ENCODE measurements at places on chromosomes 2 and 18.

- no peak for DNase-seq
Observed at GRCh38 chr2:172242961-172243360, 140.3 kb upstream of the DLX2 start.

- no peak for DNase-seq
Observed at GRCh38 chr18:8863427-8863826, 158.1 kb downstream of the MTCL1 start.

DNA sequence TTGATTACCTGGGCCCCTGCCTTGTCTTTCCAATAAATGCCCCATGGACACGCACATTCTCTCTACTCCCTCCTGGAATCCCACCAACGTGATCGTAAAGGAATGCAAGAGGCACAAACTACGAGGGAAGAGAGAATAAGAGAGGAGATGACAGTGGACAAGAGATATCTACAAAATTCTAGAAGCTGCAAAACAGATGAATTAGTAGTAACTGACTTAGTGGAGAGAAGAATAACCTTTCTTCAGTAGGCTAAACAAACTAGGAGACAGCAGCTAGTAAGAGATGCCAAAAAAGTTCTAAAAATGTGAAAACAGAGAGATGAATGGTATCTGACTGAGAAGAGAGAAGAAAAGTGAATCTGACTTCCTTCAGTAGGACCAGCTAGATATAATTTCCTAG is 43.5 kb upstream of the MYCN start:
- DNase-seq: no peak

GRCh38 chr2:140440815-140441214 is 1660.6 kb upstream of the NXPH2 start:
- no peak for DNase-seq

- no peak for DNase-seq
Observed at GRCh38 chr2:97691166-97691565, 21.7 kb downstream of the C2orf92 start.

DNA sequence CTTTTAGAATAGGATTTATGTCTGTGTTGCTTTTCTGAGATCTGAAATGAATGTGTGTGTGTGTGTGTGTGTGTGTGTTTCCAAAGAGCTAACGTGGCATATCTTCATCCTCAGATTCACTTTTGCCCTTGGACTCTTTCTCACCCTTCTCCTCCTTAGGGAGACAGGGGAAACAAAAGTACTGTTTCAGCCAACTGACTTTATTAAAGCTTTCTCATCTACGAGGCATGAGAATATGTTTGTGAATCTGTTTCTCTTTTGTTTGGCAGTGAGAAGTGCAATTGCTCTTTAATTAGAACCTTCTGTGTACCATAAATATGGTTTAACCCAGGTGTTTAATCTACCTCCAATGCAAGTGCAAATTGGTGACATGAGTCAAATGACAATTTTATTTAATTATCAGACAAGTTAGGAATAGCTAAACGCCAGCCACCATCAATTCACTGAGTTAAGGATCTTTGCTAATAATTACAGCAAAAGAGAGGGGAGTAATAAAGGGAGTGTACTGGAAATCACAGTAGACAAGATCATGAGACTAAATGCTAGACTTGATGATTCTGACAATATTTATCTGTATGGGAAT is 186.4 kb upstream of the COL3A1 start:
- no peak for DNase-seq

GRCh38 chr18:42954887-42955286 is 160.6 kb downstream of the RIT2 start:
- no peak for DNase-seq

DNA sequence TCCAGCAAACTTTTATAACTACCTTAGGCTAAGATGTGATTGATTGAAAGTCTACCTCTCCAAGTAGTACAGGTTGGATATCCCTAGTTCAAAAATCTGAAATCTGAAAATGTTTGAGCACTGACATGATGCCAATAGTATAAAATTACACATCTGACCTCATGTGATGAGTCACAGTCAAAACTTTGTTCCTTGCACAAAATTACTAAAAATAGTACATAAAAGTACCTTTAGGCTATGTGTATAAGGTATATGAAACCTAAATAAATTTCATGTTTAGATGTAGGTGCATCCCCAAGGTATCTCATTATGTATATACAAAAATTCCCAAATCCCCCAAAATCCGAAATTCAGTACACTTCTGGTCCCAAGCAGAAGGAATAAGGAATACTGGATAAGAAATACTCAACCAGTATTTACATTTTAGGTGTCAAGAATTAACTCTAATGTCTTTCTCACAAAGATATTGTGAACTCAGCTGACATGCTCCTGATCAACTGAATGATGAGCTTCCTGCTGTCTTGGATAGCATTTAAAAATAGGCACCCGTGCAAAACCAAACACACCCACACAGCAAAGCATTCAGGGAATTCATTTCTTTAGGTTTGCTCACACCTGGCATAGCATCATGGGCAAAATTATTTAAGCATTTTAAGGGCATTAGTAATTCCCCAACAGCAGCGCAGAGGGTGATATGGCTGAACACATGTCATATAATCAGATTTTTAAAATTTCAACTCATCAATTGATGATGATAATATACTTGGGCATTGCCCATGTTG is 497.4 kb upstream of the MEIS1 start:
- DNase-seq: no peak

- no peak for DNase-seq
Observed at GRCh38 chr2:192887337-192887736, 692.6 kb upstream of the TMEFF2 start.

DNA sequence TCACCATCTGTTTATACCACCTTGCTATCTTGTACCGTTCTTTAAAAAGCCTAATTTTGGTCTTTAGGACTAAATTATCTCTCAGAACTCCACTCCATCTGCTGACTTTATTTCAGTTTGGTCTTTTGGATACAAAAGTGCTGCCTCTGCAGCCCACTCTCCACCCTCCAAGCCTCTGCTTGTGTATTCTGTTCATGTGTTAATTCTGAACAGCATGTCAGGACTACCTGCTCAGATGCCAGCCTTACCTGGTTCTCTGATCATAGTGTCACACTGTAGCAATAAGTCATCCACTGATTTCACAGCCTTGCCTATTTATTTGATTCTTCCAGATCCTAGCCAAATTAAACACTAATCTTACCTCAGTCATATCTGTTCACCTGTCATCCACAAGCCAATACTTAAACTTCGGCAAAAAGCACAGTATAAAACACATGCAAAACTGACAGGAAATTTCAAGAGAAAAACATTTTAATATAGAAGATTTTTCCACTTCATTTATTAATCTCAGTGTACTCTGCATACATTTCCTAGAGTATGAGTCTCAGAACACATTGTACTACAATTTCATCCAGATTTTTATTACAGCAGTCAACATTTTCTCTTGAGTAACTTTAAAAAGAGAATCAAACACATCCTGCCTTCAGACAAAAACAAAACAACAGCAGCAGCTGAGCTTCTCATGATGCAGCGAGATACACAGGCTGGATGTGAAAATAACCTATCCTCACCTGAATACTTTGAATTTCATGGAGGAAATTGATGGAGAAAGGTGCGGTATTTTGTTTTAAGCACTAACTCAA is 64.9 kb downstream of the PPP1R1C start:
- no peak for DNase-seq

DNA sequence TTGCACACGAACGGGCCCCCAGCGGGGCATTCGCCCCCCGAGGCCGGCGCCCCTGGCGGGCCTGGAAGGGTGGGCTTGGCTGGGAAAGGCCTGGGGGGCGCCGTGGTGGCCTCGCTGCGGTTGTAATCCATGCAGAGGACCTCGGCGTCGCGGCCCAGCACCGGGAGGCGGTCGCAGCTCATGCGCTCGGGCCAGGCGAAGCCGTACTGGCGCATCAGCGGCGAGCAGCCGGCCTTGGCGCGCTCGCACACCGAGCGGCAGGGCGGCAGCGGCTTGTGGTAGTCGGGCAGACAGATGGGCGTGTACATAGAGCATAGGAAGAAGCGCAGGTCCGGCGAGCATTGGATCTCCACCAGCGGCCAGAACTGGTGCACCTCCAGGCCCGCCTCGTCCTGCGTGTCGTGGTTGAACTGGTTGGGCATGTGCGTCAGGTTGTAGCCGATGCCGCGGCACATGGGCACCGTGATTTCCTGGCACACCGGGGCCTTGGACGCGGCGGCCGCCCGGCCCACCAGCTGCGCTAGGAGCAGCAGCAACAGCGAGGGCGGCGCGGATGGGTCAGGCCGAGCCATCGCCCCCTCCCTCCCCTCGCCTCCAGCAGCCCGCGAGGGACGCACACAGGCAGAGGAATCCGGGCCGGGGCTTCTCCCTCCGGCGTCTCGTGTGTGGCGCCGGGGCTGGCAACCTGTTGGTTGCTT is 1.4 kb downstream of the FZD5 start:
- DNase-seq: no peak

DNA sequence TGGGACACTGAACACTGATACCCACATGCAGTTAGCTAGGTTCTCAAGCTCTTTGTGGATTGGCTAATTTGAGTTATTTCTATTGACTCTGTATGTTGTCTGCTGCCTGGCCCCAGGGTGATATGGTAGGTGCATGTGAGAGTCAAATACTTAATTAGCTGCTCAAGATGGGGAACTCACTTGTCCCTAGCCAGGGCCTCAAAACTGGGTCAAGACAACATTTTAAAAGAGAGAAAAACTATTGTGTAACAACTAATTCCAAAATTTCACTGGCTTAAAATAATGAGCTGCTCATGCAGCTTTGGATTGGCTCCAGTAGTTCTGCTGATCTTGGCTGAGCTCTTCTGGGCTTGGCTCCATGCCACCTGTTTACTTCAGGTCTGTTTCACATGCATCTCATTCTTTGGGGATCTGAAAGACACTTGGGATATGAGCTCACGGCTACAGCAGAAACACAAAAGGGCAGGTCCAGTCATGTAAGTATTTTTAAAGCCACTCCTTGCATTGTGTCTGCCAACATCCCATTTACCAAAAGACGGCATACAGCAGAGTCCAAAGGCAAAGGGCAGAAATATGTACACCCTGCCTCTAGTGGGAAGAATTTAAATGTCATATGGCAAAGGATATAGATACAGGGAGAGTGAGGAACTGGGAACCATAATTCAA is 716.8 kb downstream of the SUCLG1 start:
- no peak for DNase-seq

GRCh38 chr2:106789185-106789584 is 96.8 kb downstream of the ST6GAL2 start:
- DNase-seq: no peak

DNA sequence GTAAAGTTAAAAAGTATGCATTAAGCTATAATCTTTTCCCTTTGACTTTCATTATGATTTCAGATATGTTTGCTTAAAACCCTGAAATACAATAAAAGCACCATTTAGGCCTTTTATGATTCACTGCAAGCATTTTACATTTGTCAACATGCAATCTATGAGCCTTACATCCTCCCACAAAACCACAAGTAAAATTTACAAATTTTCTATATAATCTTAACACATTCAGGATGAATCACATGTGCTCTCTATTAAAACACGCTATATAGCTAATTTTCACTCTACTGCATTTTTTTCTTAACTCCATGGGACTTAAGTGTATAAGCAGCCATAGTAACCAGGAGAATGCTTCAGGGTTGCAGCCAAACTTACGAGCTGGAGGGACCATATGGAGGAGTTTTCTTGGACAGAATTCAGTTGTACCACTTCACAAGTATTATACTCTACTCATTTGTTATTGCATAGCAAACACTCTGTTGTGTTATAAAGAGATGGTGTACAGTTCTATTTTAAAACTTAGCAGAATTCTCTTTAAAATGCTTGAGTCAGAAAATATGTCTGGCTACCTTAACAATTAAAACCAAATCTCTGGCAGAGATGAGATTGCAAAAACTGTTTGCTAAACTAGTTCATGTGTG is 293.2 kb downstream of the ALK start:
- DNase-seq: no peak

DNA sequence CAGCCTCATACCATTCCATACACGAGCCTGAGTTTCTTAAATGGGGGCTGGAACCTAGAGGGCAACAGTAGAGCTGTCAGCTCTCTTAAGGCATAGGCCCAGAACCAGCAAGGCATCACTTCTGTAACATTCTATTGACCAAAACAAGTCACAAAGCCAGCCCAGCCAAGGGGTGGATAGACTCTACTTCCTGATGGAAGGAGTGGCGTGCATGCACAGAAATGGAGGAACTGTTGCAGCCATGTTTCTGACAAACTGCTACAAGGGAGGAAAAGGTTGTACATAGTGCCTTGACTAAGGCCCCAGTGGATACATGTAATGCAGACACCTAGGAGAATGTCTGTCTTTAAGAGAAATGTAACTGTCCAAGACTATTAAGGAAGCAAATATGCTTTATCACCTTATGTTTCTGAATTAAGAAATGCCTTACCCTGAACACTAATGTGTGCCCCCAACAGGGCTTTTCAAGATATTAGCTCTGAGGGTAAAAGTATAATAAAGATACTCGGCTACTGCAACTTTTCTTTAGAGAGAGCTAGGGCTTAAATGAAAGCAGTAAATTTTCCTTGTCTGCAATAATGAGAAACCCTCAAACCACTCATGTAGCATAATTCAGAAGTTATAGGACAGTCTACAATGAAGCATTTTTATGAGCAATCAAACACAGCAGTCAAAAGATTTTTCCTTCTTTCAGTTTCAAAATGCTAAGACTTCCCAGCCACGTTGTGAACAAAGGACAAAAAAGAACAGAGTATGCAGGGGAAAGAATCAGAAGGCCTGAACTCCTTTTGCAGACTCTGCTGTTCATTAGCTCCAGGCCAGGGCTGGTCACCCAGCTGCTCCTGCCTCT is 35.1 kb upstream of the CDC42EP3 start:
- DNase-seq: no peak

DNA sequence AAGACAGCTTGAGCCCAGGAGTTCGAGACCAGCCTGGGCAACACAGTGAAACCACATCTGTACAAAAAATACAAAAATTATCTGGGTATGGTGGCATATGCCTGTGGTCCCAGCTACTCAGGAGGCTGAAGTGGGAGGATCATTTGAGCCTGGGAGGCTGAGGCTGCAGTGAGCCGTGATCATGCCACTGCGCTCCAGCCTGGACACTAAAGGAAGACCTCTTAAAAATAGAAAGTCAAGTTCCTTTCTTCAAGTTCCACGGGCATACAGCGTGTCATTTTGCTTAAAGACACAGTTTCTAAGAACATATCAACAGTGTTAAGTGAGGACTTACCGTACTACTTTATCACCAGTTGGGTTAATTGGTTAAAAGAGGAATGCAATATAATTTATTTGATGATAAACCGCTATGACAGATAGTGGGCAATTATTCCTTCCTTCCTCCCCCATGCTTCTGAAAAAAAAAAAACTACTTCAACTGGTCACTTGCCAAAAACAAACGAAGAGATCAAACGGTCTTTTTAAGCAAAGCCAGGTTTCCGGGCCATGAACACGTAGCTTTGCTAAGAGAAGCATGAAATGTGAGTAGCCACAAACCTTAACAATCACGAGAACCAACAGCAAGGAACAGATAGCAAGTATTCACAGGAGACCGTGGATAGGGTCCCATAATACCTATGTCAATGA is 21.4 kb downstream of the AP1S3 start:
- no peak for DNase-seq

Measured in stimulated activated CD4-positive, alpha-beta T cell treated with anti-CD3 and anti-CD28 coated beads, TNF-alpha, amount 100 ng/mL, for 1 hour (primary cell).